Hematopoietic multipotent progenitor cell treated with erythropoietin and hydrocortisone succinate and interleukin-3 and kit ligand, for 17 days (in vitro differentiated cells): ENCODE measurements at places on chromosomes 13 and 19.

DNA sequence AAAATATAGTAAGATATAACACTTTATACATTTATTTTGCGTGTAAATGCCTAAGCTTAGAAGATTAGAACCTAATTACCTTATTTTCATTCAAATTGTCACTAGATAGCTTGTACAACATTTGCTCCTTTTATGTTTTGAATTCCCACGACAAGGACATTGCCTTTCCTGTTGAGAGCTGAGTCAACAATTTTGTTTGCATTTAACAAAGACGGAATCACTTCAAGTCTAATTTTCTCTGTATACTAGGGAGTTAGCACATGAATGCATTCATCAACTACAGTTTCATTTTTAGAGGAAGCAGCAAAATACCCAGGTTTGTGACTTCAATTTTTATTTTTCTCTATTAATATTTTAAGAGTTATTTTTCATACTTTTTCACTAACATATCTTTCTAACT, 48.7 kb upstream of the PCCA start:
- no peak for DNase-seq

- no peak for DNase-seq
These were observed 41.2 kb downstream of the NFIX start for GRCh38 chr19:13036366-13036976.

GRCh38 chr13:98927951-98928927, 49.6 kb downstream of the DOCK9 start:
- no peak for DNase-seq

GRCh38 chr13:91216928-91217700, 130.4 kb upstream of the MIR17HG start:
- DNase-seq = no peak

DNA sequence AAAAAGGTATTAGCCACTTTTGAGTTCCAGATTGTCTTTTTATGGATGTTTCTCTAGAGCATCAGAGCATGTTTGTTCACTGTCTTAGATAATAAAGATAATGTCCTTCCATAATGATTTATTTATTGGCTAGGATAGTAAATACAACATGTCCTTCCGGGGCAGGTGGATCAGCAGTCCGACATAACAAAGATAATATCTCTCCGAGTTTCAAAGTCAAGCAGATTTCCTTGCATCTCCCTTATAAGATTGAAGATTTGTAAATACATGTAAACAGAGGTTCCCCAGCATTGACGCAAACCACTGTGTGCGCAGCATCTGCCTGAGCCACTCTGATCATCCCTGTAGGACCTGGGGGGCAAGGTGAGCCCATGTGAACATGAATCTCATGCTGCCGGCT, 8.8 kb upstream of the KLK15 start:
- no peak for DNase-seq

GRCh38 chr19:4295972-4296771, 6.0 kb downstream of the TMIGD2 start:
- DNase-seq = no peak

GRCh38 chr19:35181387-35181786, 26.9 kb downstream of the FXYD5 start:
- DNase-seq = no peak

- no peak for DNase-seq
These were observed 13.1 kb upstream of the CEACAM19 start for GRCh38 chr19:44658069-44658733.

- DNase-seq = no peak
These were observed 82.2 kb downstream of the SLAIN1 start for GRCh38 chr13:77779552-77780272.

GRCh38 chr13:109517517-109517916, 268.9 kb downstream of the IRS2 start:
- no peak for DNase-seq

GRCh38 chr13:75120085-75120484, 361.9 kb downstream of the TBC1D4 start:
- DNase-seq = no peak

DNA sequence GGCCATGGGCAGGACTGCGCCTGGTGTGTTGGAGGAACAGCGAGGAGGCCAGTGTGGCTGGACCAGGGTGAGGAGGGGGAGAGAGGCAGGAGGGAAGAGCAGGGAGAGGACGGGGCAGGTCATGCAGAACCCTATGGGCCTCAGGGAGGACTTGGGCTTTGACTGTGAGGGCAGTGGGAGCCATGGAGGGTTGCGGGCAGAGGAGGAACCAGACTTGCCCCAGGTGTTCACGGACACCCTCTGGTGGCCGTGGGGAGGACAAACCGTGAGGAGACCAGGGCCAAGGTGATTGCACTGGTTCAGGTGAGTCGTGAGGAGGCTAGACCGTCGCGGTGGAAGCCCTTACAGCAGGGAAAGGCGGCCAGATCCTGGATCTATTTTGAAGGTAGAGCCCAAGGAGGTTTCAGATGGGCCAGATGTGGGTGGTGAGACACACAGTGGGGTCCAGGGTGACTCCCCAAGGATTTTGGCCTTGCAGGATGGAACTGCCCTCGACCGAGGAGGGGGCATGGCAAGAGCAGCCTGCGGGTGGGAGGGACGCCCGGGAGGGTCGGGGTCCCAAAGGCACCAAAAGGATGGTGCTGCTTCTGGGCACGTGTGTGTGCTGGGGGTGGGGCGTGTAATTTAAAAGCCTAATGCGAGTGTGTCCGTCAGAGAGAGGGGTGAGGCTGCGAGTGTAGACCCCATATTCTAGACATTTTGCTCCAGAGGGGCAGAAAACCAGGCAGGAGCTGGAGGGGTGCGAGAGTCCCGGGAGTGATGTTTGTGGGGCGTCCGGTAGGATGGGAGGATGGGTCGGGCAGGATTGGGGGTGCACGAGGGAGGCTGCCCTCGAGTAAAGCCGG, 2.7 kb upstream of the REXO1 start:
- no peak for DNase-seq

DNA sequence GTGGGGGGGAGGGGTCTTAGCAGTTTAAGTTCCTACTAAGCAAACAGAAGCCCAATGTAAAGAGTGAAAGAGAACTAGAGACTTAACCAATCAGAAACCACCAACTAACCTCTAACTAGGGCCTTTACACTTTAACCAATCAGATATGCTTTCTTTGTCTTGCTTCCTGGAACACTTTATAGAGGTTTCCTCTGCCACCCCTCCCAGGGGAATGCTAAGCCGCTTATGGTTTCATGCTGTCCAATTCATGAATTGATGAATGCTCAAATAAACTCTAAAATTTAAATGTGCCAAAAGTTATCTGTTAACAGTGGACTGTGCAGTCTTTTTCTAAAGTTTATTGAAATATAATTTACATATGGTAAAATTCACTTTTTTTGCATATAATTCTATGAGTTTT, 33.9 kb upstream of the LATS2 start:
- DNase-seq = no peak

- DNase-seq = no peak
These were observed 5.8 kb upstream of the KMT5C start for GRCh38 chr19:55333870-55334269.

GRCh38 chr19:34408411-34408810, 4.2 kb downstream of the PDCD2L start:
- no peak for DNase-seq

DNA sequence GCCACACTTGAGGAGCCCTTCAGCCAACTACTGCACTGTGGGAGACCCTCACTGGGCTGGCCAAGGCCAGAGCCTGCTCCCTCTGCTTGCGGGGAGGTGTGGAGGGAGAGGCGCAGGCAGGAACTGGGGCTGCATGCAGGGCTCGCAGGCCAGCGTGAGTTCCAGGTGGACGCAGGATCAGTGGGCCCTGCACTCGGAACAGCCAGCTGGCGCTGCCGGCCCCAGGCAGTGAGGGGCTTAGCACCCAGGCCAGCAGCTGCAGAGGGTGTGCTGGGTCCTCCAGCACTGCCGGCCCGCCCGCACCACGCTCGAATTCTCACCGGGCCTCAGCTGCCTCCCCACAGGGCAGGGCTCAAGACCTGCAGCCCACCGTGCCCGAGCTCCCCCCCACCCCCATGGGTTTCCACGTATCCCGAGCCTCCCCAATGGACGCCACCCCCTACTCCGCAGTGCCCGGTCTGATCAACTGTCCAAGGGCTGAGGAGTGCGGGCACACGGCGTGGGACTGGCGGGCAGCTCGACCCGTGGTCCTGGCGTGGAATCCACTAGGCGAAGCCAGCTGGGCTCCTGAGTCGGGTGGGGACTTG, 1293.8 kb upstream of the PCDH9 start:
- no peak for DNase-seq

DNA sequence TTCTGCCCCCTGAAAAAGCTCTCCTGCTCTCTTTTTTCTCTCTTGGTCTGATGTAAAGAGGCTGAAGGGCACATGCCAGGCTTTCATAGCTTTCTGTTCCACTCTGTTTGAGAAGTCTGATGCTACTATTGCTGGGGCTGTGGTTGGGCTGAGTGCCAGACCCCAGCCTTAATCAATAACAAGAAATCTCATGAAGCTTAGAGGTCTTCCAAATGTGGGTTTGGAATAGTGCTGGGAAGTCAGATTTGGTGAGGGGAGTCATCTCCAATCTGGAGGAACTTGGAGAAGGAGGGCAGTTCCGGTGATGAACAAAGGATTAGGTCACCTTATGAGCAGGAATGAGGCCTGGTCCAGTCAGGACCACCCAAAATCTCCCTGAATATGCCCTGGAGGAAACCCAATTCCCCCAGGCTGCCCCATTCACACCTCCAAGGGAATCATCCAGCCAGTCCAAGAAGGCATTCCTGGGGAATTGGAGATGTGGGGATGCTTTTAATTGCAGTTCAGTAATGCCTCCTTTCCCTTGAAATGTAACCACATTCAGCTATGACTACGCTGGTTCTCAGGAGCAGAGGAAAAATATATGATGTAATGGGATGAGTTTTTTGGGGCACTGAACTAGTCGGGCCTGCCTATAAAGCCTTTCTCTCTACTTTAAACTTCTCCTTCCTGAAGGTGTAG, 102.0 kb downstream of the STARD13 start:
- DNase-seq = no peak

DNA sequence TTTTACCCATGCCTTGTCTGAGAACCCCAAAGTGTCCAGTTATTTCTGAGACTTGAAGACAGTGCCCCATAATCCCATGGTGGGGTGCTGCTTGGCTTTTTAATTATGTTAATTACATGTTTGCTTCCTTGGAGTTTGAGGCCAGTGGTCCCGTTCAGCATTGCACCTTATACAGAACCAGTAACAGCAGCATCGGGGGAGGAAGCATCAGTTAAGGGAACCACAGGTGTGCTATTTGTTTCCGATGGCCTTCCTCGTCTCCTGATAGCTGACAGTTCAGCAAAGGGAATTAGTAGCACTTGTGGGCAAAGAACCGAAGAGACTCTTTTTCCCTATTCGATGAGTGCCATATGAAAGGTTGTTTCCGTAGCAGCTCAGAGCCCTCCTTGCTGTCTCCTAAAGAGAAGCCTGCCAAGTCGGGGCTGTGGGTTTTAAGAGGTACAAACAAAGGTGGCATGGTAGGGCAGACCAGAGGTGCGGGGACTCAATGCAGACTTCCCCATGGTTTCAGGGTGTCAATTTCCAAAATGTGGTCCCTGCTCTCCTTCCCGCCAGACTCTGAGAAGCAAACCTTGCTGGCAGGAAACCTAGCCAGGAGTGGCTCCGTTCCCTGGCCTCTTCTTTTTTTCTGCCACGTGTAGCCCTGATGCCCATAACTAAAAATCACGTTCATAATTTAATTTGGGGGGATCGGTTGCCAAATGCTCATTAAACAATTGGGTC, 225.2 kb upstream of the TSHZ3 start:
- no peak for DNase-seq
